ENCODE measurements at places on chromosomes 11 and 22.

GRCh38 chr11:118659953-118660680 lies 19.3 kb downstream of the TREH start:
- DNase-seq: no peak

DNA sequence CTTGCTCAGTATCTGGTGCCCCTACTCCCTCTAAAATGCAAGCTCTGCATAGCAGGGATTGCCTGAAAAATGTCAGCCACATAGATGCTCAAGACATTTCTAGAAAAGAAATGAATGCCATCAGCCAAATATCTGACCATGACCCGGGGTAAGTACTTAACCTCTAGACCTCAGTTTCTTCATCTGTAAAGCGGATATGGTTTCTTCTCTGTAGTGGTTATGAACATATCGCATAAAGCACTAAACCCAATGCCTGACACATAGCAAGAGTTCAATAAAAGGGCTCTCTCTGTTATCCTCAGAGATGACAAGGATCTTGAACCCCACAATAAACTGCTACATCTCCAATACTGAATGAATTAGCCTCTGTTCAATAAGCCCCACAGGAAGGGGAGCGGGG lies 122.6 kb downstream of the ABTB2 start:
- no peak for DNase-seq

GRCh38 chr11:34426766-34427185 lies 12.0 kb upstream of the CAT start:
- no peak for DNase-seq

GRCh38 chr22:48934446-48934845 lies 893.2 kb downstream of the BRD1 start:
- no peak for DNase-seq

- DNase-seq: no peak
These were observed 195.0 kb upstream of the KIRREL3 start for GRCh38 chr11:127195501-127196120.

GRCh38 chr11:22415476-22415875 lies 77.3 kb downstream of the SLC17A6 start:
- DNase-seq: no peak

- no peak for DNase-seq
These were observed 2.6 kb downstream of the HDAC10 start for GRCh38 chr22:50248196-50249081.

GRCh38 chr11:108620958-108621772 lies 27.6 kb upstream of the EXPH5 start:
- DNase-seq: no peak

GRCh38 chr22:29937940-29938693 lies 55.1 kb downstream of the MTMR3 start:
- no peak for DNase-seq

DNA sequence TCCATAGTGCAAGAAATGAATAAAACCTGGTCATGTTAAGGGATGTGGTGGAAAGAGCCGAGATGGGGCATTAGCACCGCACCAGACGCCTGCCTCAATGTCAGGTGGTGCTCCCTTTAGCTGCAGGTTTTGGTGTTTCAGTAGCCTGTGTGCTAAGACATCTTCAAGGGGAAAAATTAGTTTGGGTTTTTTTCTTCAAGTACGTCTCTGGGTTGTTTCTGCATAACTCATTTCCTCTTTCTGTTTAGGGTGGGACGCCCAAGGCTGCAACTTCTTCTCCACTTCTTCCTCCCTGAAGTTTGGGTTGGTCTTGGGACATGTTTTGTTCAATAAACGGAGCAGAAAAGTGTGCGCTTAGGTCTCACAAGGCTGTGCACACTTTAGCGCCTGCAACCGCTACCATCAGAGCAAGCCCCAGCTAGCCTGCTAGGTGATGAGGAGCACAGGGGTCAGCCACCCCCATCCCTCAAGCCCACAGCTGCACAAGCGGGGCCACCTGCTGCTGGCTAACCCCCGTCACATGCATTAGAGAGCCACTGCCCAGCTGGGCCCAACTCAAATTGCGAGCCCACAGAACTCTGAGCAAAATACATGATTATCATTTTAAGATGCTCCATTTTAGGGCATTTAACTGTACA lies 1495.7 kb downstream of the TBC1D22A start:
- DNase-seq: no peak

DNA sequence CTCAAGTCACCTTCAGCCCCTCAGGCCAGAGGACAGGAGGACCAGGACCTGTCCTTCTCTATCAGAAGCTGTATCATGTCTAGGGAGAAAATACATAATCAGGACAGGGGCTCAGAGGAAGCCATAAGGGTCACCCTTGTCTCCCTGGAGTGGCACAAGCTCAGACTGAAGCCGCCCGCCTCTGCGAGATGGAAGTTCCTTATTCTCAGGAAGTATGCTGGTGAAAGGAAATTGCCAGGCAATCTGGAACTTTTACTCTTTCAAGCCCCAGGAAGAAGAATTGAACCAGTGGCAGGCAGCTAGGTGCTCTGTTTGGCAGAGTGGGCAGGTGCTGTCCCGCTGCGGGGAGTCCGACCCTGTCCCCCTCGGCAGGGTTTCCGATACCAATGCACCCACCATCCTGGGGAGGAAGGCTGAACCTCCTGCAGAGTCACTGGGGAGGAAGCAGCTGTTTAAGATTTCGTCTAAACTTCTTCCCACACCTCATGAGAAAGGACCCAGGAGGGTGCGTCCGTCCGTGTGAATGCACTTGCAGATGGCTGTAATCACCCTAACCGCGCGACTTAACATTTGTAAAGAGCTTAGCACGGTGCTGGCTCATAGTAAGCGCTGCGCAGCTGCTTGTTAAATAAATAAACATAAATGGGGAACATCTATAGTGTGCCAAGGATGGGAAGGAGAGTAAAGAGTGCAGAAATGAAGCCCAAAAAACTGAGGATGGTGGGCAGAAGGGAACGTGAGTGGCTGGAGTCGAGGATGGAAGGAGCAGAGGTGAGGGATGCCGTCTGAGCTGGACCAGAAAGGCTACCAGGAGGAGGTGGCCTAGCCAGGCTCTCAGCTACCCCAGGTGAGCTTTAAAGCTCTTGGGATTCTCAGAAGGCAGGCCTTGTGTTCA lies 5.0 kb upstream of the ANO1 start:
- DNase-seq: no peak

DNA sequence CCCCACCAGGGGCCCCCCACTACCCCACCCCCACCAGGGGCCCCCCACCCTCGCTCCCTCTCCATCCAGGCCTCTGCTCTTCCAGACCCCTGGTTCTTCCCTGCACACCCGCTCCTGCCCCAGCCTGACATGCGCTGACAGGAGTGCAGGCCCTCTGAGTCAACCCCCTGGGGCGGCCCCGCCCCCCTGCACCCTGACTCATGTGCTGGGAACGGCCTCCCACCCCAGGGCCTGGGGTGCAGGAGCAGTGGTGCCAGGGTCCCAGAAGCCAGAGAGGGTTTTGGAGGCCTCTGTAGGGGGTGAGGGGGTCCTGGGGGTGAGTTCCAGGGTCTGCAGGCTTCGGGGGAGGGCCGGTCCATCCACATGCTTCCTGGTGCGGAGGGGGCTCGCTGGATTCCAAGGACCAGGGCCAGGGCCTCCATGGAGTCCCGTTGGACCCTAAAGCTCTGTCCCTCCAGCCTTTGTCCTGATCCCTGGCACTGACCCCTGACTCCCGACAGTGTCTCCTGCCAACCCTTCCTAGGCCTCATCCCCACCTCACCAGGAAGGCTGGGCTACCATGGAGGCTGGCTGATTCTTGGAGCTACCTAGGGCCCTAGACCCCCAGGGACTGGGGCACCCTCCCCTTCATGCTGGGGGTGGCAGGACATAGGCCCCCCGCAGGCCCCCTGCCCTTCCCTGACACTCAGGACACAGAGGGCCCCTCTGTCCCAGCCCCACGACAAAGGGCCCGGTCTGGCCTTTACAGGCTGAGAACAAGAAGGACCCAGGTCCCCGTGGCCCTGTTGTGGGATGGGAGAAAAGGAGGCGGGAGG lies 583 bp upstream of the PKP3 start:
- peak; percentile 48 for DNase-seq

DNA sequence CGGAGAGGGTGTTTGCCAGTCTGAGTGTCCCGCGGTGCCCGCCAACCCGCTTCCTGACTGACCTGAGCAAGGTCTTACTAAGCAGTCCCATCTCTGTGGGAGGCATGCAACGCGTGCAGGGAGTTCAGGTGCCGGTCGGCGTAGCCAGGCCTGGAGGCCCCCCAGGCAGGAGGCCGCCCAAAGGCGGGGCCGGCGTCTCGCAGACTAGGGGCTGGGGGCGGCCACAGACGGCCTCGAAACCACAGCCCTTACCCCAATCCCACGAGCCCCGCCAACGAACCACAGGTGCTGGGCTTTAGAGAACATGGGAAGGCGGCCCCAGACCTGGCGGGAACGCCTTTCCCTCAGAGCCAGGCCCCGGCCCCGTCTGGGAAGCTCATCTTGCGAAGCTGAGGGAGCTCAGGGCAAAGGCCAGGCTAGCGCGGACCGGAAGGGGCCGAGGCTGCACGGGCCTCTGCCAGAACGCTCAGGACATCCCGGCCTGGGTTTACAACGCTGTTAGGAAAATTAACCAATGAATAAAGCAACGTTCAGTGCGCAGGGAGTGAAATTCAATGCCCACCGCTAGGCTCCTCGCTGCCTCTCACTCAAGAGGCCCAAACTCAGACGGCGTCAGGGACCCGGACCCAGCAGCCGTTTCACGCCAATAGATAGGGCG lies 2.1 kb upstream of the MTFP1 start:
- peak; percentile 56 for DNase-seq

- no peak for DNase-seq
These were observed 60.3 kb downstream of the CWF19L2 start for GRCh38 chr11:107397357-107397756.

GRCh38 chr11:8298801-8299786 lies 35.4 kb upstream of the LMO1 start:
- DNase-seq: no peak

DNA sequence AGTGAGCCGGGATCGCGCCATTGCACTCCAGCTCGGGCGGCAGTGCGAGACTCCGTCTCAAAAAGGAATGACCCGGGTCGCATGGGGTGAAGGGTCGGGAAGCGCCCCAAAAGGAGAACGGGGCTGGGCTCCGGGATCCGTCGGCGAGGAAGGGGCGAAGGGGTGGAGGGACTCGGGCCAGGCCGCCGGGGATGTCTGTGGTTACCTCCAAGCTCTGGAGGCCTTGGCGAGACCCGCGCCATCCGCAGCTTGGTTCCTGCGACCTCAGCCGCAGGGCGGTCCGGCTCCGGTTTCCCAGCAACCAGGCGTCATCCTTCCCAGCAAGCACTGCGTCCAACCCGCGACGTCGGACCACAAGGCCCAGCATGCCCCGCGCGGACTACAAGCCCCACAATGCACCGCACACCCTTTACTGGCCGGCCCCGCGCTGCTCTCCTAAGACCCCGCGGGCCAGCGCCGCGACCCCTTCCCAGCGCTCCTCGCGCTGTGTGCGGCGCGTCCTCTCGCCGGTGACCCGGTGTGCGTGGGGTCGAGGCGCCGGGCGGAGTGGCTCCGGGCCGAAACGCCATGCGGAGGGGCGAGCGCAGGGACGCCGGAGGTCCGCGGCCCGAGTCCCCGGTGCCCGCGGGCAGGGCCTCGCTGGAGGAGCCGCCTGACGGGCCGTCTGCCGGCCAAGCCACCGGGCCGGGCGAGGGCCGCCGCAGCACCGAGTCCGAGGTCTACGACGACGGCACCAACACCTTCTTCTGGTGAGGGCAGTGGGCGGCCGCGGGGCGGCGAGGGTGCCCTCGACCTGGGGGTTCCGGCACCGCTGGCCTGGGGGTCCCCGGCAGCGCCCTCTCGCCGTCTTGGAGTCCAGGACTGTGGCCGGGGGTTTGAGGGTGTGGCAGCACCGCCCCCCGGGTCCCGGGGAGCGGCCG lies at the start of gene PTDSS2:
TSS of gene PTDSS2 (plus strand) at position 391 of the 920 bp plus-strand sequence. CDS start at position 568, 177 bp downstream.
- DNase-seq: peak; percentile 94

DNA sequence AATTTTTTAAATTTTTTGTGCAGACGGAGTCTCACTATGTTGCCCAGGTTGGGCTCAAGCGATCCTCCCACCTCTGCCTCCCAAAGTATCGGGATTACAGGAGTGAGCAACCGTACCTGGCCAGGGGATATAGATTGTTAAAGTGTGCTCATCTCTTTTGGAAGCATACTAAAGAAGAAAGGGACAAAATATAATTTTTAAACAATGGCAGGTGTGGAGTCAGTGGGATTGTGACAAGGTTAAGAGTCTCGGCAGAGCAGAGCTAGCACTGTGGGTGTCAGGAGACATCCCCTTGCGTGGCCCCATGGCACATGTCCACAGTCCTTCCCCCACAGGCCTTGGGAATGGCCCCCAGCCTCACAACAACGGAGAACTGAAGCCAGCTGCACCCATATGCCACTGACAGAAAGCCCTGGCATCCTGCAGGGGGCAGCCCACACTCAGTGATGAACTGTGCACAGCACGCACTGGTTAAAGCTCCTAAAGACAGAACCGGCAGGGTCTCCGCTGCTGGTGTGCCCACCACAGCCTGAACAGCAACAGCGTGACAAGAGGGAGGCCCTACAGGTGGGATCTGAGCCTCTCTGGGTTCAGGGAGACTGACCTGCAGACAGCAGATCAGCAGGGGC lies 29.9 kb downstream of the SERPIND1 start:
- DNase-seq: peak; percentile 17

- DNase-seq: no peak
These were observed 38.7 kb upstream of the LINC01488 start for GRCh38 chr11:69442807-69443137.

- no peak for DNase-seq
These were observed 23.3 kb upstream of the CCND1 start for GRCh38 chr11:69617682-69618081.

- no peak for DNase-seq
These were observed 87.2 kb downstream of the PHF21A start for GRCh38 chr11:46034041-46034440.

DNA sequence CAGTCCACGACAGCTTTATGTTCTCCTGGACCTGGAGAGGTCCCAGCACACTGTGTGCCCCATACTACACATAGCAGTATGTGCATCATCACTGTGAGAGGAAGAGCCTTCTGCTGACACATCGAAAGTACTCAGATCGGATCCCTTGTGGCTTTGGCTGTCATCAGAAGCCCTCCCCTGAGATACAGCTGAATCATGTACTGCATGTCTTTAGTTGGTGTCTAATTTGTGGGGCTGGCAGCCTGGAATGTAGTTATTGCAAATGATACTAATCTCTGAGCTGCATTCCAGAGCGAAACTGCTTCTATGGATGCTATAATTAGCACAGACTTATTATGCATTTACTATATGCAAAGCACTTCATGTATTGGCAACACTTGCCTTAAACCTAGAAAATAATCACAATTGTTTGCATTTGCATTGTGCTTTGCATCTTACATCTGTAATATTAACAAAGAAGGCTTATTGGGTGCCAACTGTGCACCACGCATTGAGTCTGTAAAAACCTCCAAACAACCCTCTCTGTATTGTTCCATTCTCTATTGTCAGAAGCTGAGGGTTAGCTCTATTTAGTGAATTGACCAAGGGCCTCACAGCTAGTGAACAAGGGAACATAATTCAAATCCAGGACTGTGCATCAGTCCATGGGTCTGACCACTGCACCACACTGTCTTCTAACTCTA lies 89.2 kb upstream of the CRTAM start:
- DNase-seq: peak; percentile 62

DNA sequence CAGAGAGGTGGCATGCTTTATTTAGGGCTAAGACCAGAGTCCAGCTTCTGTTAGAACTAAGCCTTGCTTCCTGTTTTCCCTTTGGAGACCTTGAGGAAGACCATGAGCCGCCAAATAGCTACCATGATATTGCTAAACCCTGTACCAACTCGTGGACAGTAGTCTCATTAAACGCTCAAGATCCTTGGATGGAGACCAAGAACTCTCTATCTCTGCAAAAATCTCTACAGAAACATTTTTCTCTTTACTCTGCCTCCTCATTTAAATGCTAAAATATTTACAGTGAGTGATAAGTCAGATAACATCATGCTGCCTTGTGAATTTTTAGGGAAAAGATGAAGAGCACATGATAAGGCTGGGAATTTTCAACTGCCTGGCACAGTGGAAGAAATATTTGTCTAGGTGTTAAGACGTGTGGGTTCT lies 197.8 kb downstream of the MAML2 start:
- no peak for DNase-seq

GRCh38 chr11:78214331-78215194 lies 25.8 kb downstream of the USP35 start:
- DNase-seq: no peak
